Heart right ventricle (tissue), 16 donors: ENCODE measurements at places on chromosomes 4 and X. TPM values are rescaled to one million over a fixed set of nuclear protein-coding genes. Genes with fewer than 3 reads are reported as not detected.

- DNase-seq, result no peak
Measured at GRCh38 chrX:108132876-108133275, 41.3 kb downstream of the ATG4A start.

- DNase-seq, result peak; percentile 20
Measured at GRCh38 chrX:152632445-152633097, 5.1 kb upstream of the GABRQ start.

DNA sequence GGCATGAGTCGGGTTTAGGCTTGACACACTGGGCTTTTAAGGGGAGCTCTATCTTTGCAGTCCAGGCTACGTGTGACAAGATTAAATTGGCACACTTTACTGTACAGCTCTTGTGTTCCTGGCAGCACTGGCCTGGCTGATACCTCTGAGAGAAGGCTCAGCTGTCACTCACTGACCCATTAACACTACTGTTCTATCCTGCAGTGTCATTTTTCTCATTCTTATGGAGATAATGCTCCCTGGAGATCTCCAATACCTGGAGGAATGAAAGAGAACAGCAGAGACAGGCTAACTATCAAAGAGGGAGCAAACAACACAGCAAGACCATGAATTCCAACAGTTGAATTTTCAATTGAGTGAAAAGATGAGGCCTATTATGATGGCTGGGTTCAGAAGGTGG is 1.7 kb upstream of the PDHA2 start:
- DNase-seq, result peak; percentile 7

DNA sequence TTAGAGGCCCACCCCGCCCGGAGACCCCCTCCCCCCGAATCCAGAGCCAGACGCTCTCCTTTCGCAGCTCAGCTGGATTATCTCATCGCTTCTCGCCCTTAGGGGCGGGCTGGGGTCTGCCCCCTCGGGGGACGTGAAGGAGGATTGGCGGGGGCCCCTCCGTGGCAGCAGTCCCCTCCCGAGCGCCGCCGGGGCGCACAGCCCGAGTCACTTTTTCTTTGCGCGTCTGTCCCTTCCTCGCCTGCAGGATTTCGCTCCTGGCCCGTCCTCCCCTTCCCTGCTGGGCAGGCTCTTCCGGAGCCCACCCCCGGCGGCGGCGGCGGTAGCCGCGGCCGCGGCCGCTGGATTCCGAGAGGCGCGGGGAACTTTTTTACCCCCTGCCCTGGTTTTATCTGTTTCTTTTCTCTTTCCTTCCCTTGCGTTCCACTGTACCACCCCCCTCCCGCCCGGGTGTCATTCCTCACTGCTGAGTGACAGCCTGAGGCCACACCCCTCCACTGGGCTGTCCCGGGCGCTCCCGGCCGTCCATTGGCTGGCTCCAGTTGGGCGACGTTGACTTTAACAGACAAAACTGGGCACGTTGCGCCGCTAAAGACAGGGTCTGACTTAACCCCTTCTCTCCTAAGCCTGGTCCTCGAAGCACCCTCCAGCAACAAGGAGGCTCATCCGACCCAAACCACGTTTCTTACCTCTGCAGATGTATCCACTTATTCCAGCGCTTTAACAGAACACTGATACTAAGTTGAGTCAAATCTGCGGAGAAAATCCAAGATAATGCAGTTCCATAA is 492 bp upstream of the NKX3-2 start:
- DNase-seq, result peak; percentile 40

- DNase-seq, result no peak
Measured at GRCh38 chrX:37746218-37746941, 33.5 kb upstream of the CYBB start.

Gene ITGB1BP2
- 93.1 TPM for total RNA-seq

Gene BCORL1
- total RNA-seq, result 8.5 TPM

Gene BEND2
- not detected for total RNA-seq

Gene SPP1
- total RNA-seq, result 1.2 TPM

Gene F8A2
- total RNA-seq, result not detected
